ENCODE measurements at places on chromosomes 7 and 10. TPM values are rescaled to one million over a fixed set of nuclear protein-coding genes. Genes with fewer than 3 reads are reported as not detected.
A peak's percentile ranks its signal among the peaks of the same experiment; 100 is the strongest.

CFAP58 gene
- 2.1 TPM for total RNA-seq

PLPP4 gene
- total RNA-seq, result not detected

DNA sequence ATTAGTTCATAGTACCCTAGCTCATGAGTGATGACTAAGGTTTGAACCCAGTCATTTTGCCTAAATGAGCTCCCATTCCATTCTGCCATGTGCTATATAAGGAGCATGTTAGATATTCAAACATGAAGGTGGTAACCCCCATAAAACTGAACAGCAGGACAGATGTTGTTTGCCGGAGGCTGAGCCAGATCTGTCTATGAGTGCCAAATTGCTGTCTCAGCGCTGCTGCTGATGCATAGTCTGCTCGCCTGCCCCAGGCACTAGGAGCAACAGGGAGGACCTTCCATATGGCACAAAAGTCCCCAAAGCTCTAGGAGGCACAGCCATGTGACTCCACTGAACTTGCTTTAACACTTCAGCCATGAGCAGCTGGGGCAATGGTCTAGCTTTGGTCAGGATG, 466.0 kb upstream of the GHITM start:
- no peak for DNase-seq

DNA sequence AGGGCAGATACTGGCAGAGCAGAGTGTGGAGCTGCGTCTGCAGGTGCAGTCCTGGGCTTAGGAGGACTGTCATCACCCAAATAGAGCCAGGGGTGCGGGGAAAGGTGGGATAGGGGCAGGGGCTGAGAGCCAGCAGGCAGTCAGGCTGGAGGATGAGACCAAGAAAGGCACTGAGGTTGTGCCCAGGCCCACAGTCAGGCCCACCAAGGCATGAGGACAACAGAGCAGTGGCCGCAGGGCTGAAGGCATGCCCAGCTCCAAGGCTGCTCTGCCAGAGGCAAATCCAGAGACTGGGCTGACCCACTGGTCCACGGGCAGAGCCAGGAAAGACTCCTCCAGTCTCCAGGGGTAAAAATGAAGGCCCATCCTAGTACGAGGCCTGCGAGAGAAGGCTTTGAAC, 24.4 kb upstream of the GATAD1 start:
- DNase-seq, result no peak

DNA sequence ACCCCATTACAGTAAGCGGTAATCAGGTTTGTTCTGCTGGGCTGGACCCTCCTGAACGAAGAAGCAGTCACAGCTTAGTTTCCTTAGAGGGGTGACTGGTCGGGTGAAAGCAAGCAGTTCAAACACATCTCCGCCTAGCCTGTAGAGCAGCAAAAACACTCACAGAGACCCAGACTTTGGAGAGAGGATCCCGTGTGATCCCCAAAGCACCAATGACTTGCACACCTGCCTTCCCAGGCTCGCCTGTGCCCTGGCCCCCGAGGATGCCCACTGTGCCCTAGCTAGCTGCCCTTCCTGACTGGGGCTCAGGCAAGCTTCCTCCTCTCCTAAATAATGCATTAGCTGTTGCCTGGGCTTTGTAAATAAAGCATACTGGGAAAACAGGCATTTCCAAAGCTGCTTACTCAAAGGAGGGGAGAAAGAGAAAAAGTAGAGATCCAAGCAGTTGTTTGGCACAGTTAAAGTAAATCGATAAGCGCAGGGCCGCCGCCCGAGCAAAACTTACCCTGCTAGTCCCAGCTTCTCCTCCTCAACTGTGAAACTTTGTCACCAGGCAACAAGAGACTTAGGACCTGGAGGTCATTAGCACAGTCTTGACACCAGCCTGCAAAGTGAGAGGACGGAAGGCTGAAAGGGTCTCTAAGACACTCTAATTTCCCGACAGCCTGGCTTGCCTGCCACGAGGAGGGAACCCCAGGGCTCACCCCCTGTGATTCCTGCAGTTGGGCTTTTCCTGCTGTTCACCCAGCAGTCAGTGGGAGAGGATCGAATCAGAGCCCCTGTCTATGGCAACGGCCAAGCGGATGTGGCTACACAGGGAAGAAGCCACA, 4.8 kb downstream of the LRRC18 start:
- DNase-seq, result no peak

DNA sequence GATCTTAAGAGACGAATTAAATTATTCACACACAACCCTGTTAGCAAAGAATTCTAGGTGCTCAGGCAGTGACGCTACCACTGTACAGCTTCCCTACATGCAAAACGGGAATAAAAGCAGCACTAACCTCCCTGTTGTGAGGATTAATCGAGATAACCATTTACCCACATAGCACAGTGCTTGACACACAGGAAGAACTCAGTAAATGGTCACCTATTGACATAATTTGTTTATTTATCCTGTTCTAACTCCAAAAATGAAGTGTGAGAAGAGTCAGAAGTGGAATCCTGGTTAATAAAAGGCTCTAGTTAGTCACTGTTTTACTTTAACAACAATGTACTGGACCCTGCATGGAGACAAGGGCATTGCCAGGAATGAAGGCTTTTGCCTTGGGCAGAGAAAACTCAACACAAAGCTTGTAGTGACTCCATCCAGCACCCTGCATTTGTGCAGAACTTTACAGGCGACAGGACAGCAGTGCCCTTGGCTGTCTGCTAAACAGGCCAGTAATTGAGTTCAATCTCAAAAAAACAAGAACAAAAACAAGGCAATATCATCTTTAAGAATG, 103.8 kb downstream of the SORBS1 start:
- no peak for DNase-seq

- DNase-seq, result no peak
These were observed 4.5 kb upstream of the NUDCD3 start for GRCh38 chr7:44494960-44495359.

CYP3A7 gene
- not detected for total RNA-seq

GRCh38 chr7:113086431-113086888, at the start of gene GPR85:
GPR85 (minus strand) TSS chr7:113086827; CDS start chr7:113084721, 2,106 bp downstream.
- no peak for DNase-seq

DNA sequence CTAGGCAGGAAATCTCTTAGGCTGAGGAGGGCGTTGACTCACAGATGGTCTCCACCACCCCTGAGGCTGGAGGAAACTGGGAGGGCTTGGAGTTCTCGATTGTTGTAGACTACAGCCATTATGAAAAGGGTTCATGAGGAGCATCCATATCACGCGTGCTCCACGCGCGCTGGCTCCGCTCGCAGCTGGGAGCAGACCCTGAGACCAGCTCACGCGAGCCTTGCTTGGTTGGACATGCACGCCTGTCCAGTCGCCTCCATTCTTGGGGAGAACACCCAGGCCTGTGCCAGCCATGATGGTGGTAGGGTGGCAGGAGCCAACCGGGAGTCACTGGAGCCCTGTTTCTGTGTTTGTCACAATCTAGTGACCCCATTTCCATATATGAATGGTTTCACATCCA, 139.1 kb downstream of the TCERG1L start:
- DNase-seq, result no peak

DNA sequence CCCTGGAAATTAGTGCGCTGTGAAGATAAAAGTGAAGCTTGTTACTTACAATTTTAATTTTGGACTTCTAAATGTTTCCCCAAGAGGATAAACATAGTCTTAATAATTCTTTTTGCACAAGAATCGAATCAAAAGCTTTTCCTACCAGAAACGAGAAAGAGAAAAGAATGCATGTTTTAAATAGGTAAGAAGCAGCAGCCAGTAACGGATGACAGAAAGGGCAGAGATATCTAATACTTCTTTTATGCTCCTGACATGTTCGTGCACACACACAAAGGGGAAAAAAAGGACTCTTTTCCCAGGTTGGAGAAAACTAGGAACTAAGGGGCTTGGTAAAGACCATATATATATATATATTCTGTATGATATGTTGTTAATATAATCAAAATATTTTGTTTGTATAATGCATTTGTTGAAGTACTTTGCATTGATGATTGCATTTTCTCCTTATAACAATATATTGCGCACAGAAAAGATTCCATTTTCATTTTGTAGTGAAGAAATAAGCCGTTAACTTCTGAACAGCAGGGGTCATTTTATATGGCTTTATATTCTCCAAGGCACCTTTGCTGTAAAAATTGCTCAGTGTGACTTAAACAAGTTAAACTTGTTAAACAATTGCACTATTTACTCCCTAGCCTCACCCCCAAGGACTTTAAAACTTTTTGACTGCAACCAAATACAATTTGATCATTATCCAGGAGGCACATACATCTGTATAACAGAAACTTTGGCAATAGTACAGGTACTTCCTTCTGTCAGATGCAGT, 2.2 kb downstream of the PRKAR2B start:
- no peak for DNase-seq

DNA sequence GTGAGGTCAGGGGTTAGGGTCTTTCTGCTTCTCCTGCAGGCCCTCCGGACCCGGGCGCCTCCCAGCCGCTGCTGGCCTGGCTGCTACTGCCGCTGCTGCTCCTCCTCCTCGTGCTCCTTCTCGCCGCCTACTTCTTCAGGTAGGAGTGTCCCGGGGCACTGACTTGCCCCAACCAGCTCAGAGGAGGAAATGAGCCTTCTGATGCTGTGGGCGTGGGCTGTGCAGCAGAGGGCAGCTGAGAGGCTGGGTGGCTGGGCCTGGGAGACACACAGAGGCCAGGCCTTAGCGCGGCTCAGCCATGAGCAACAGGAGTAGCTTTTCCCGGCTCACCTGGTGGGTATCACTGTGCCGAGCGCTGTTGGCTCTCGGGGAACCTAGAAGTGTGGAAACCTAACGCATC, 78.9 kb downstream of the MKI67 start:
- DNase-seq, result peak; percentile 90

DNA sequence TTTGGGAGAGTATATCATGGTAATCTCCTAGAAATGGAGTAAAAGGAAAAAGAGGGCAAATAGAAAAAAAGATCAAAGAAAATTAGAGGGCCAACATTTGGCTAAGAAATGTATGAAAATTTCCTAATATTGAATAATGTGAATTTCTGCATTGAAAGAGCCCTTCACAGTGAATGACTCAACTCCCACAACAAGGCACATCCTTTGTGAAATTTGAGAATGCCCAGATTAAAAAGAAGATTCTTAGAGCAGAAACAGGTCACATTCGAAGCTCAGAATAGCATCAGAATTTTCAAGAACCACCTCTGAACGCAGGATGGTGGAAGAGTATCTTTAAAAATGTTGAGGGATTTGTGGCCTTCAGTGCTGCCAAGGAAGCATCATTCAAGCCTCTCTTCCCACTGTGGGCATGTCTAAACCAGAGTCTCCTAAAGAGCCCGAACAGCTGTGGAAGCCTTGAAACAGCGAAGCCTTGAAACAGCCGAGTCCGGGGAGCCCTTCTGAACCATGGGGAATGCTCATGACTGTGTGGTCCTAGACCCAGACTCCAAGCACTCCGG, 43.6 kb downstream of the GUSB start:
- DNase-seq, result no peak

DNA sequence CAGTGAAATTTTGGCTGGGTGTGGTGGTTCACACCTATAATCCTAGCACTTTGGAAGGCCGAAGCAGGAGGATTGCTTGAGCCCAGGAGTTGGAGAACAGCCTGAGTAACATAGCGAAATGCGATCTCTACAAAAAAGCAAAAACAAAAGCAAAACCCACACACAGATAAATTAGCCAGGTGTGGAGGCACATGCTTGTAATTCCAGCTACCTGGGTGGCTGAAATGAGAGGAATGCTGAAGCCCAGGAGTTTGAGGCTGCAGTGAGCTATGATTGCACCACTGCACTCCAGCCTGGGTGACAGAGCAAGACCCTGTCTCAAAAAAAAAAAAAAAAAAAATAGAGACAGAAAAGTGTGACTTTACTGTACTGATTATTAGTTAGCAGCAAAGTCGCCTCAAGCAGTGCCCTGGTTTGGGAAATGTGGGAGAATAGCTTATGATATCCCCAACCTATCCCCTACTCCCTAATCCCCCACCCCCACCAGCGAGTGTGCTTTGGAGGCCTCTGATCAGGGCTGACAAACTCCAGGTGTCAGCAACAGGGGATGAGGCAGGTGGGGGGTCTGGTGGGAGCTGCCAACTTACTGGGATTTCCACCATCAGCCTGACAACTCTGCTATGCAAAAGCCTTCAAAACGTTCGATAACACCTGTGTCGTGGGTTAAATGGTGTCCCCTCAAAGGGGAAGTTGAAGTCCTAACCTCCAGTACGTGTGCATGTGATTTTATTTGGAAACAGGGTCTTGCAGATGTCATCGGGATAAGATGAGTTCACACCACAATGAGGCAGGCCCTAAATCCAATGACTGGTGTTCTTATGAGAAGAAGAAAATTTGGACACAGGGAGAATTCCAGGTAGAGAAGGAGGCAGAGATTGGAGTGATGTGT, 124.7 kb upstream of the SDK1 start:
- no peak for DNase-seq

GRCh38 chr7:32215697-32216096, 145.5 kb upstream of the PDE1C start:
- DNase-seq, result no peak

Data from NCI-H460 (cell line).